ENCODE measurements at places on chromosomes 5 and 9.

DNA sequence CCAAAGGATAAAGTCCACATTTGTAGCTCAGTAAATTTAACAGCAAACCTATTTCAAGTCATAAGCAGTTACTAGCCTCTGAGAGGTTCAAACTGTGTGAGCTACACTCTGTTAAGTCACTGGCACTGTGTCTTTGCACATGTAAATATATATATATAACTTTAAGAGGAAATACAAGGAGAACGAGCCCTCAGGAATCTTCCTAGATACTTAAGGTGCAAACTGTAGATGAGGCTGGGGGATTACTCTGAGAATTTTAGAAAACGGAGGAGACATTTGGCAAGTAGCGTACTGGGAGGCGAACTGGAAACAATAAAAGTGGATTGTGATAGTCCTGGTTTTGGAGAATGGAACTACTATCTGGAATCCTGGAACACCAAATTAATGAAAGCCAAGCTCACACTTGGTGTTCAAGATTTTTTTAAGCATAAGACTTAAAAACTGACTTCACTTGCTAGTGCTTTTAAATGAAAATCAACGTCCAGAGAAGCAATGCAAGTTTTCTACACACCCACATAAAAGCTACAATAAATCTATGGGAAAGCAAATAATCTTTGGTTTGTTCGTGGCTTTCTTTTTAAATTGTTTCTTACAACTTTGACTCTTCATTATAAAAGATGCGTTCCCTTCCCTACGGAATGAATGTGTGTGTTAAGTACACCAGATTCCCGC lies 1057.0 kb upstream of the DMAC1 start:
- peaks cover 63% of the 10 kb centered on the region for H3K27me3 ChIP-seq
- peak overlapping the region; percentile 54 for H3K4me3 ChIP-seq
- DNase-seq = no peak
- no peak overlapping the region for H3K27ac ChIP-seq
- peaks cover 22% of the 10 kb centered on the region for H3K4me1 ChIP-seq

DNA sequence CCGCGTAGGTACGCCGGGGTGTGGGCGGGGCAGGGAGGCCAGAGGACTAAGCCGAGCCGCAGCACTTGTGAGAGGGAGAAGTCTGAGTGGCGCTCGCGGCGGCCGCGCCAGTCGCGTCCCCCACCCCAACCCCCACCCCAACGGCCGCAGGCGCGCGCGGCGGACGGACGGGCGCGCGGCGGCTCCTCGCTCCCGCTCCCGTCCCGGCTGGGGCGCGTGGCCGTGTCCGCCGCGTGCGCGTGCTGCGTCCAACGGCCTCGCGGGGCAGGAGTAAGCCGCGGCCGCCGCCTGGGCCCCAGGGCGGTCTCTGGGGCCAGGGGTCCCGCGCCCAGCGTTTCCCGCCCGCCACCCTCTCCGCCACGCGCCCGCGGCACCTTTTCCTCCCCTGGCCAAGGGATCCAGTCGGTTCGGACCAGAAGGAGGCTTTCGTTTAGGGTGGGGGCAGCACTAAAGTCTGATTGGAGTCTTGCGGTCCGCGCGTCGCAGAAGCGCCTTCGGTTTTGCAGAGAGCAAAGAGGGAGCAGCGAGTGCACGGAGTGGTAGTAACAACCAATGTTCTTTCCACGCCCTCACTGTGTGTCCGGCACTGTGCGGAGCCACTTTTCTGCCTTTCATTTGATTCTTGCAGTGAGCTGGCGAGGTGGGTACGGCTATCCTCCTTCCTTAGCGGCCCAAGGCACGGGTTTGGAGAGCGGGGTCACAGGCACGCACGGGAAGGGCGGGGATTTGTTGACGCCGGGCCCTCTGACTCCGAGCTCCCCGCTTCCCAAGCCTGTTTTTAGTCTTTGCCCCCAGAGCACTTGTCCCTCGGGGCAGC lies 483 bp downstream of the G3BP1 start:
- H3K4me3 ChIP-seq = peak overlapping the region; percentile 75
- H3K27ac ChIP-seq = peak overlapping the region; percentile 96
- DNase-seq = peak; percentile 82
- no peaks in the 10 kb centered on the region for H3K27me3 ChIP-seq

DNA sequence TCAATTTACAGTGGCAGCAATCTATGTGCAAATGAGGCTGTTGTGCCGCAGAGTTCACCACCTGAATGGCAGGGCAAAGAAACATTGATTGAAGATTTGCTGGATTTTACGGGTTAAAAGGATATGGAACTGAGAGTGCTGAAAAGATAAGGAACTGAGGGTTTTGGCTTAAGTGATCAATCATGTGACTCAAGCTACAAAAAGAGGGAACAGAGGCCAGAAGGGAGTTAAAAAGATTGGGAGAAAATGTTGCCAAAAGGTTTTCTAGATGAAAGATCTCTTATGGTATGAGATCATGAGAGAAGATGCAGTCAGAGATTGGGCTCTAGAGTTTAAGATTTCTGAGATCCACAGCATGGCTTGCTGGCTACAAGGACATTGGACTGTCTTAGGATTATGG lies 7.9 kb upstream of the RIMOC1 start:
- H3K27me3 ChIP-seq = no peaks in the 10 kb centered on the region
- H3K4me1 ChIP-seq = no peaks in the 10 kb centered on the region
- no peaks in the 10 kb centered on the region for H3K36me3 ChIP-seq
- no peak overlapping the region for H3K4me3 ChIP-seq
- no peak overlapping the region for H3K27ac ChIP-seq

DNA sequence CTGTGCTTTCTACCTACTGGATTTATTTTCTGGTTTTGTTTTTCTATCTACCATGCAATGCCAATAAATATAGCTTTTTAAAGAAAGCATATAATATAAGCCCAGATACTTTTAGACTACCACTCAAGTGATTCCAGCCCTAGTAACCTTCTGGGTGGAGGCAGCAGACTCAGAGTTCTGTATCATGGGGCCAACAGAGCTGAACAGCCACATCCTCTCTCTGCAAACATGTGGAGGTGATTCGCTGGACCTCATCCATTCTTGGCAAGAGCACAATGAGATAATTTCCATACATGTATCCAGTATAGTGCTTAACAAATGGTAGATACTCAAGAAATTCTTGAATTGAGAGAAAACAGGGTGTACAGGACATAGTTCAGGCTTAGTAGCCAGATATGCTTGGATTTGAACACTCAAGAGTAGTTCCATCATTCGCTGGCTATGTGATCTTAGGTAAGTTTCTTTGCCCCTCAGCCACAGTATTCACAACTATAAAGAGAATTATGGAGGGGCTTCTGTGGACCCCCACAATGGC lies 124.5 kb downstream of the ASTN2 start:
- no peak overlapping the region for H3K4me3 ChIP-seq
- H3K27me3 ChIP-seq = no peaks in the 10 kb centered on the region
- no peak for DNase-seq
- H3K36me3 ChIP-seq = no peaks in the 10 kb centered on the region

DNA sequence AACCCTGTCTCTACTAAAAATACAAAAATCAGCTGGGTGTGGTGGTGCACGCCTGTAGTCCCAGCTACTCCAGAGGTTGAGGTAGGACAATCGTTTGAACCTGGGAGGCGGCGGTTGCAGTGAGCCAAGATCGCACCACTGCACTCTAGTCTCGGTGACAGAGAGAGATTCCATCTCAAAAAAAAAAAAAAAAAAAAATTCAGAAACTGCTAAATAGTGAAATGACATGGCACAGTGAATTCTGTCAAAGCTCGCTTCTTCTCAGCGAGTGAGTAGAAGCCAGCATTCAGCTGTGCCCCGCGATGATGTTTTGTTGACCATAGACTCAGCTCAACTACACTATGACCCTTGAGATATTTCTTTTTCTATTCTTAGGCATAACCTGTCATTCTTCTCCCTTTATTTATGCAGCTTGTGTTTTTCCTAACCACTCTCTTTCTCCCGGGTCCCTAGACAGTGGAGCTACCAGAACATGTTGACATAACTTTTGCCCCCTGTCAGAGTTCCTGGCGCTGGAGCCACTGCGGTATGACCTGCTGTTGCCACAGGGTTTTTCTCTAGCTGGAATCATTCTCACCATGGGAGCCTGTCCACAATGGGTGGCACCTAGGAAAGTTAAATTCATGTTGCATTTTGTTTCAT lies 13.5 kb upstream of the IQGAP2 start:
- no peak for DNase-seq
- H3K4me1 ChIP-seq = no peaks in the 10 kb centered on the region
- no peak overlapping the region for H3K27ac ChIP-seq
- no peaks in the 10 kb centered on the region for H3K36me3 ChIP-seq
- no peak overlapping the region for H3K4me3 ChIP-seq

DNA sequence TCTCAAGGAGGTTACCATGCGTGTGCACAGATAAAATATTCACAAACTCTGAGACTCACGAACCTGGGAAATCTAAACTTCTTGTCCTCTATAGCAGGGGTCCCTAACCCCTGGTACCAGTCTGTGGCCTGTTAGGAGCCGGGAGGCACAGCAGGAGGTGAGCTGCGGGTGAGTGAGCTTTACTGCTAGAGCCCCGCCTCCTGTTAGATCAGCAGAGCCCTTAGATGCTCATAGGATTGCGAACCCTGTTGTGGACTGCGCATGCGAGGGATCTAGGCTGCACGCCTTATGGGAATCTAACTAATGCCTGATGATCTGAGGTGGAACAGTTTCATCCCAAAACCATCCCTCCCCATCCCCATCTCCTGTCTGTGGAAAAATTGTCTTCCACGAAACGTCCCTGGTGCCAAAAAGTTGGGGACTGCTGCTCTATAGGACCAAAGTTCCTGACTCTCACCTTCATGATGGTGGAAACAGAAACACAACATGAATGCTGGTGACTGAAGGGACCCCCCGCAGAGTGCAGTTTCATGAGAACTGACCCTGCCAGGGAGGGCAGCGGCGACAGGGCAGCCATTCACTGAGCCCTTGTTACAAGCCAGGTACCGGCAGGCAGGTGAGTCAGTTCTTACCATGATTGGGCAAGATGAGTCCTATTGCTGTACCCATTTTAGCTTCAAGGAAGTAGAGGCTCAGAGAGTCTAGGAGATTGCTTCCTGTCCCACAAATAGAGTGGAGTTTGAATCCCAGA lies 181.9 kb downstream of the RGS3 start:
- H3K27me3 ChIP-seq = no peaks in the 10 kb centered on the region
- H3K4me1 ChIP-seq = peaks cover 10% of the 10 kb centered on the region
- DNase-seq = peak; percentile 21
- no peak overlapping the region for H3K27ac ChIP-seq
- H3K4me3 ChIP-seq = no peak overlapping the region

DNA sequence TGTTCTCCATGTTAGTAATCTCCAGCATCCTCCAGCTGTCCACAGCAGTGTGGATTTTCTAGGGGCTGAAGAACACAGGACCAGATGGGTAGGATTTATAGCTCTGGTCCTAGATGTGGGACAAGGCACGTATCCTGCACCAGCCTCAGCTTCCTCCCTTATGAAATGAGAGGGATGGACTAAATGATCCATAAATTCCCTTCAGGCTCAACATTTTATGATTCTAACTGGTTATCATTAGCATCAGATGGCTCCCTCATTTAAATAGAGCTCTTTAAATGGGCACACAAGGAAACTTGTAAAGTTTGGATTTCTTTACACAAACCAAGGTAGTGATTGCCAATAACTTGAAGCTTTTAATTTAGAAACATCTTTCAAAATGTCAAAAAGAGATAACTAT lies 97.7 kb downstream of the ESM1 start:
- H3K27ac ChIP-seq = no peak overlapping the region
- DNase-seq = no peak
- no peak overlapping the region for H3K4me3 ChIP-seq
- peaks cover 17% of the 10 kb centered on the region for H3K4me1 ChIP-seq
- H3K36me3 ChIP-seq = no peaks in the 10 kb centered on the region

DNA sequence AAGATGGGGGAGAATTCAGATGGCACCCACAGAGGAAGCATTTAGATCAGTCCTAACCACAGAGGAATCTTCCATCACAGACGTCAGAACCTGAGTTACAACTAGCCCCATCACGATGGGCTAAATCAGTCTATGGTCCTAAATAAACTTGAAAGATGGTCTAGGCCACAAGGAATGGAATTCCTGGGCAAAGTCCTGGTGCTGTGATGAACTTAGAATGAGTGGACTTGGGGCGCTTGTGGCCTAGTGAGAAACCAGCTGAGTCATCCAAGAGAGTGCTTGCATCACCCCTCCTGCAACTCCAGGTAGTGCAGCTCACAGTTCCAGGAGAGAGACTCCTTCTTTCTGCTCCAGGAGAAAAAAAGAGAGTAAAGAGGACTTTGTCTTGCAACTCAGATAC lies 722.9 kb upstream of the RGMB start:
- no peak overlapping the region for H3K4me3 ChIP-seq
- no peak overlapping the region for H3K27ac ChIP-seq
- no peaks in the 10 kb centered on the region for H3K36me3 ChIP-seq
- H3K27me3 ChIP-seq = no peaks in the 10 kb centered on the region
- no peaks in the 10 kb centered on the region for H3K4me1 ChIP-seq

DNA sequence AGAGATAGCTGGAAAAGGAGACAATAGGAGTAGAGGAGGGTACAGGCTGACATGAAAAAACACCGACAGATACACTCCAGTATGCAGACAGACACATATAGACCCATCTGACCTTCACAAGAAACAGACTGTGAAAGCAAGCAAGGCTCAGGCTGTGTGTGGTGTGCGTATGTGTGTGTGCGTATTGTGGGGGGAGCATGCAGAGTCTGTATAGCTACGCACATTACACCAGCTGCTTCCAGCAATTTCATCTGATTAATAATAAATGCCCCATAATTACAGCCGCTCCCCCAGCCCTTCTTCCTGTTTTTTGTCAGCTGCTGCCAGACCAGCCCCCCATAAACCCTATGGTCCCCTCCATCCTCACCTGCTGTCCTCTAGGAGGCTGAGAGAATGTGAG lies 6.7 kb downstream of the CNTFR start:
- no peak overlapping the region for H3K4me3 ChIP-seq
- DNase-seq = no peak
- peaks cover 14% of the 10 kb centered on the region for H3K4me1 ChIP-seq
- peaks cover 42% of the 10 kb centered on the region for H3K27me3 ChIP-seq
- H3K36me3 ChIP-seq = no peaks in the 10 kb centered on the region

DNA sequence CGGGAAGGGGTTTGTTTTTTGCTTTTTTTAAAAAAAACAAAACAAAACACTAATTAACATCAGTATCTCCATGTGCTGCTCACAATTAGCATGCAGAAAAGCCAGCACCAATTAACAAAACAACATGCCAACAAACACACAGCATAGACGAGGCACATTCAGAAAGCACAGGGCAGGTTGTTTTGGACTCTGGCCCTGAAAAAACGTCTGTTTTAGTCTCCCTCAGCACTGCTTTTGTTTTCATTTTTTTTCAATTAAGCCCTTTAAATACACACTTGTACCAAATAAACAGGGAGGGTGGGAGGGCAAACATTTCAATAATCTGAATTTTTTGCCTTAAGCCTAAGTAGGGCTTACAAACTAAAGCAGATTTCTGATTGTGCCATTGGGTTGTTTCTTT lies 309.6 kb downstream of the DTWD2 start:
- H3K4me1 ChIP-seq = no peaks in the 10 kb centered on the region
- no peaks in the 10 kb centered on the region for H3K36me3 ChIP-seq
- H3K27ac ChIP-seq = no peak overlapping the region
- H3K4me3 ChIP-seq = no peak overlapping the region
- DNase-seq = no peak

- H3K4me1 ChIP-seq = no peaks in the 10 kb centered on the region
- H3K4me3 ChIP-seq = no peak overlapping the region
- no peaks in the 10 kb centered on the region for H3K27me3 ChIP-seq
- no peak overlapping the region for H3K27ac ChIP-seq
- DNase-seq = no peak
These were observed 231.3 kb downstream of the ATPSCKMT start for GRCh38 chr5:10018201-10019069.

- H3K27ac ChIP-seq = no peak overlapping the region
- no peak for DNase-seq
These were observed 122.2 kb downstream of the FGF10 start for GRCh38 chr5:44266882-44267576.

- H3K36me3 ChIP-seq = no peaks in the 10 kb centered on the region
- peak overlapping the region; percentile 4 for H3K4me3 ChIP-seq
- no peaks in the 10 kb centered on the region for H3K27me3 ChIP-seq
- H3K4me1 ChIP-seq = peaks cover 14% of the 10 kb centered on the region
- no peak overlapping the region for H3K27ac ChIP-seq
These were observed 16.1 kb downstream of the EQTN start for GRCh38 chr9:27280860-27281259.
